LNCaP clone FGC (cell line): ENCODE measurements at places on chromosomes 7 and 10.

DNA sequence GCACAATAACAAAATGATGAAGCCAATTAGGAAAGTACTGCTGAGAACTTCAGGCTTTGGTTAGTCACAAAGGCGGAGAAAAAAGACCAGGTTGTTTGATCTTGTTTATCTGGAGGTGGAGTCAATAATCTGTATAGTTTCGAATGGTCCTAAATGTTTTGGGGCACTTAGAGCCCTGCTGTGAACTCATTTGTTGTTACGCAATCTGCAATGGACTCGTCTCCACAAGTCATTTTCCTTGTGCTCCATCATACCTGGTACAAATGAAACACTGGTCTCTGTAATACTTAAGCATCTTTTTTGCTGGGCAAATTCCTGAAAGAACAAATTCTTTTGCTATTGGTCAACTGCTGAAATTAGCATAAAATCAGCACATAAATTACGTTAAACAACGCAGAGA is 430.5 kb downstream of the GATA3 start:
- no peak for DNase-seq

GRCh38 chr10:132117636-132118190 is 52.0 kb downstream of the JAKMIP3 start:
- no peak for DNase-seq

DNA sequence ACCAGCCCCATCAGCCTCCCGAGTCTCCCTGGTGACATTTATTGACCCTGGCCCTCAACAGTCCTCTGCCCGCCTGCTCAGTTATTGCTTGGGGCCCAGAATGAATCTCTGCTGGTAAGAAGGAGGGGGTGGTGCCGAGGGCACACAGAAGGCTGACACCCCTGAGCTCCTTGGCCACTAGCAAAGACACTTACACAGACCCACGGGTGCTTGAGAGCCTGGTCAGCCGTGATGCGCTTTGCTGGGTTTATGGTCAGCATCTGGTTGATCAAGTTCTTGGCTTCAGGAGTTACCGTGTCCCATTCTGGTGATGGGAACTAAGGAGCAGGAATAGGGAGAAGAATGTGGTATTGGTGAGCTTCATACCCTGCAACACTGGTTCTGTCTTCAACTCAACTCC is 27.3 kb downstream of the CAMK2G start:
- no peak for DNase-seq

DNA sequence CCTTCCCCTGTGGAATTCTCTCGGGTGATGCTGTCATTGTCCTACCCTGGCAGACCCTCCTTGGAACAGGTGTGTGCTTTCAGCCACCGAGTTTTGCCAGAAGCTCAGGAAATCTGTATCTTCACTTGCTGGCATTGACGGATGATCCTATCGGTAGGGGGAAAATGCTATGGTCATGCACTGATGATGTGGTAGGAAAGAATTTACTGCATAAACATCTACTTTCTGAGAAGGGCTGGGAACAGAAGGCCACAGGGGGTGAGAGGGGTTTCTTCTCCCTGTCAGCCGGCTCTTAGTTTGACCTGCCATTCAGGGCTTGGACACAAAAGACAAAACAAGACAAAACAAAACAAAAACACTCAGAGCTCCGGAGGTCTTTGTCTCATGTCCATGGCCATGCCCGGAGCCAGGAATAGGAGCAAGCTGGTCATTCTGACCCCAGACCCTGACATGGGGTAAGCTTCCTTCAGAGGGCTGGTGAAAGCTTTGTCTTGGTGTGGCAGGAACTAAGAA is 43.6 kb upstream of the CARD11 start:
- DNase-seq: no peak

GRCh38 chr7:153701678-153702077 is 350.5 kb upstream of the DPP6 start:
- no peak for DNase-seq
